WTC11 (cell line): ENCODE measurements at places on chromosomes 6 and 20. TPM values are rescaled to one million over a fixed set of nuclear protein-coding genes. Genes with fewer than 3 reads are reported as not detected.
A peak's percentile ranks its signal among the peaks of the same experiment; 100 is the strongest.

GRCh38 chr6:24460966-24461365 is 28.4 kb downstream of the GPLD1 start:
- no peaks in the 10 kb centered on the region for H3K4me1 ChIP-seq
- H3K4me3 ChIP-seq, result no peak overlapping the region
- H3K36me3 ChIP-seq, result no peaks in the 10 kb centered on the region

- H3K36me3 ChIP-seq, result no peaks in the 10 kb centered on the region
- no peak overlapping the region for H3K4me3 ChIP-seq
- H3K4me1 ChIP-seq, result no peaks in the 10 kb centered on the region
Measured at GRCh38 chr6:168053957-168054471, 25.0 kb downstream of the FRMD1 start.

- no peak overlapping the region for H3K4me3 ChIP-seq
- DNase-seq, result no peak
- H3K4me1 ChIP-seq, result peaks cover 15% of the 10 kb centered on the region
- H3K27ac ChIP-seq, result no peak overlapping the region
- peaks cover 20% of the 10 kb centered on the region for H3K36me3 ChIP-seq
Measured at GRCh38 chr6:55667341-55667740, 88.3 kb upstream of the HMGCLL1 start.

- H3K27me3 ChIP-seq, result no peaks in the 10 kb centered on the region
- peaks cover 25% of the 10 kb centered on the region for H3K36me3 ChIP-seq
- H3K4me3 ChIP-seq, result no peak overlapping the region
- no peak overlapping the region for H3K27ac ChIP-seq
- no peak for DNase-seq
Measured at GRCh38 chr6:109001291-109001894, 93.3 kb downstream of the SESN1 start.

- peaks cover 6% of the 10 kb centered on the region for H3K4me1 ChIP-seq
- H3K4me3 ChIP-seq, result no peak overlapping the region
- no peak for DNase-seq
Measured at GRCh38 chr6:46969206-46969605, 47.5 kb upstream of the ADGRF5 start.

DNA sequence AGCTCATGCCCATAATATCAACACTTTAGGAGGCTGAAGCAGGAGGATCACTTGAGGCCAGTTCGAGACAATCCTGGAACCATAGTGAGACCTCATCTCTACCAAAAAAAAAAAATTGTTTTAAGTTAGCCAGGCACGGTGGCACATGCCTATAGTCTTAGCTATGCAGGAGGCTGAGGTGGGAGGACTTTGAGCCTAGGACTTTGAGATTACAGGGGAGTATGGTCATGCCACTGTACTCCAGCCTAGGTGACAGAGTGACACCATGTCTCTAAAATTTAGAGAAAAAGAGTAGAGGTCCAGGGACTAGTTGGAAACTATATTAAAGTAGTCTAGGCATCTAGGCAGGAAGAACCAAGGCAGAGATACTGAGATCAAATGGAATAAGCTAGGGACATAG is 121.6 kb downstream of the SLC16A10 start:
- H3K27me3 ChIP-seq, result no peaks in the 10 kb centered on the region
- H3K36me3 ChIP-seq, result no peaks in the 10 kb centered on the region
- peaks cover 8% of the 10 kb centered on the region for H3K4me1 ChIP-seq
- H3K4me3 ChIP-seq, result no peak overlapping the region
- H3K27ac ChIP-seq, result no peak overlapping the region

- H3K27me3 ChIP-seq, result peaks cover 21% of the 10 kb centered on the region
- DNase-seq, result no peak
Measured at GRCh38 chr6:169424821-169425240, 171.2 kb upstream of the THBS2 start.

DNA sequence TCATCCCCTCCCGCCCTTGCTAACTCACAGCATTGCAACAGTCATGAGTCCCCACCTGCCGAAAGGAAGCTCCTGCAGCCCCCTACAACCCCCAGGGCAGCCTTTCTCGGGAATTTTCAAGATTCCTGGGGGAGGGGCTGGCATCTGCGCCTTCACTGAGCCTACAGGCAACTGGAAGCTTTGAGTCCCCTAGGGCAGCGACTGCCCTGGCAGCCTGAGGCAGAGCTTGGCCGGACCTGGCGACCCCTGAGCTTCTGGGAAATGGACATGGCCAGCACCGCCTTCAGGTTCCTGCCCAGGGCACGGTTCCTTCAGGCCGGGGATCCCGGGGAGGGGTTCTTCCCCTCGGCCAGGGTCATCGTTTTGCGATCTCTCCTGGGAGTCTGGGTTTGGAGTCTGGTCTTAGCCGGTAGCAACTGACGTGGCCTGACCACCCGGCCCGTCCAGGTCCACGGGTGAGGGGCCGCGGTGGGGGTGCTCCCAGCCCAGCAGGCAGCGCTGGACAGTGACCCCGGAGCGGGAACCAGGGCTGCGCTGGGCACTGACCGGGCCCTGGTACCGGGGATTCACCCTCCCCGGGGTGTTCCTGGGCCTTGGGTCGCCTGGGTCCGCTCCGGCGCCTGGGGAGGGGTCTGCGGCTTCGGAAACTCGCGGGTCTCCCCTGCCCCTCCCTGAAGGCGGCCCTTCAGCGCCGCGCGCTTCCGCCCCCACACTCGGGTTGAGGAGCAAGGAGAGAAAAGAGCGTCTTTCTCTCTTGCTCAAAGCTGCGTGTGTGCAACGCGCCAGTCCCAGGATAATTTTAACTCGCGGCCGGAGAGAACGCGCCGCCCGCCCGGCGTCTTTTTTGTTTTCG is 593 bp upstream of the COL9A3 start:
- H3K4me3 ChIP-seq, result peak overlapping the region; percentile 65
- peak overlapping the region; percentile 76; the same call in 1 of the 2 replicates for H3K27ac ChIP-seq
- DNase-seq, result peak; percentile 88
- no peaks in the 10 kb centered on the region; the same call in 1 of the 2 replicates for H3K27me3 ChIP-seq

GRCh38 chr6:148432462-148433195 is 90.0 kb downstream of the SASH1 start:
- H3K27ac ChIP-seq, result peak overlapping the region; percentile 64; the same call in 1 of the 2 replicates
- no peak for DNase-seq
- no peaks in the 10 kb centered on the region for H3K27me3 ChIP-seq
- H3K4me3 ChIP-seq, result no peak overlapping the region
- H3K4me1 ChIP-seq, result peaks cover 6% of the 10 kb centered on the region; the same call in 1 of the 2 replicates

Gene SPATA25
- 3.3 to 4.5 TPM (median 3.7 TPM) in 3 replicates for total RNA-seq

Gene PSORS1C2
- 0.55 to 0.85 TPM (median 0.78 TPM) in 3 replicates for total RNA-seq

Gene HCRTR2
- total RNA-seq, result not detected in 3 replicates
